Skin of body (tissue), 3 donors: ENCODE measurements at places on chromosomes 13 and 19.

DNA sequence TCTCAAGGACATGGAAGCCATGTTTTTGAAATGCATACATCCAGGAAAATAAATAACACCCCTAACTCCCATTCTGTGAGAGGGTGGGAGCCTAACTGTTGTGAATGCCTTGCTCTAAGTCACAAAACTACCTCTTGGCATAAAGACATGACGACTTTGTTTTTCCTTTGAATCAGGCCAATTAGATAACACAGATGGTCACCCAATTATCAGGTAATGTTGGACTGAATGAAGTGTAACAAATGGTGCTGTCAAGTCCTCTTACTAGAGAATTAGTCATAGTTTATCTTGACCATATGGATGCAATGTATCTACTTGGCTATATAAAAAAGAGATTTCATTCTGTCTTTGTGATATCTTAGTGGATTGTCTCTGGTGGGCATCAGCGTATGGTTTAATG lies 553.6 kb upstream of the ATXN8OS start:
- DNase-seq, result no peak

- peak; percentile 16 for DNase-seq
Observed at GRCh38 chr13:74288361-74288911, 154.2 kb upstream of the KLF12 start.

- DNase-seq, result no peak
Observed at GRCh38 chr13:52048516-52048915, 24.0 kb downstream of the UTP14C start.

DNA sequence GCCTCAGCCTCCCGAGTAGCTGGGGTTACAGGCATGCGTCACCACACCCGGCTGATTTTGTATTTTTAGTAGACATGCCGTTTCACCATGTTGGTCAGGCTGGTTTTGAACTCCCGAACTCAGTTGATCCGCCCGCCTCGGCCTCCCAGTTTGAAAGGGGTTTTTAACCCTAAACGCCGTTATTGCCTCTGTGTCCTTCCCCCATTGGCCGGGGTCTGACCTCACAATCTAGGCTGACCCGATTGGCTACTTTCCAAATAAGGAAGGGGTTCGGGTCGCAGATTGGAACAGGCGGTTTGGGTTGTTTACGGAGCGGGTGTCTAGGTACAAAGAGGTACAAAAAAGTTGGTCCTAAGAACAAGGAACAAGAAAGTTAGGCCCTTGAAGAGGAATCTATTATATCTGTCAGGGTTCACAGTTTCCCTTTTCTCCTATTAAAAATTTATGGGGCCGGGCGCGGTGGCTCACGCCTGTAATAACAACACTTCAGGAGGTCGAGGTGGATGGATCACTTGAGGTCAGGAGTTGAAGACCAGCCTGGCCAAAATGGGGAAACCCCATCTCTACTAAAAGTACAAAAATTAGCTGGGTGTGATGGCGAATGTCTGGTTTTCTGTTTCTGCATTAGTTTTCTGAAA lies 1.0 kb downstream of the ZNF253 start:
- DNase-seq, result no peak

GRCh38 chr13:102845630-102846260 lies at the start of gene ERCC5:
Gene ERCC5 (plus strand): TSS chr13:102846032. CDS start chr13:102846267, 235 bp downstream.
- peak; percentile 97 for DNase-seq

GRCh38 chr19:3132971-3133792 lies 2.7 kb upstream of the GNA15 start:
- DNase-seq, result peak; percentile 10

GRCh38 chr13:40963927-40964326 lies 55.2 kb downstream of the ELF1 start:
- no peak for DNase-seq

DNA sequence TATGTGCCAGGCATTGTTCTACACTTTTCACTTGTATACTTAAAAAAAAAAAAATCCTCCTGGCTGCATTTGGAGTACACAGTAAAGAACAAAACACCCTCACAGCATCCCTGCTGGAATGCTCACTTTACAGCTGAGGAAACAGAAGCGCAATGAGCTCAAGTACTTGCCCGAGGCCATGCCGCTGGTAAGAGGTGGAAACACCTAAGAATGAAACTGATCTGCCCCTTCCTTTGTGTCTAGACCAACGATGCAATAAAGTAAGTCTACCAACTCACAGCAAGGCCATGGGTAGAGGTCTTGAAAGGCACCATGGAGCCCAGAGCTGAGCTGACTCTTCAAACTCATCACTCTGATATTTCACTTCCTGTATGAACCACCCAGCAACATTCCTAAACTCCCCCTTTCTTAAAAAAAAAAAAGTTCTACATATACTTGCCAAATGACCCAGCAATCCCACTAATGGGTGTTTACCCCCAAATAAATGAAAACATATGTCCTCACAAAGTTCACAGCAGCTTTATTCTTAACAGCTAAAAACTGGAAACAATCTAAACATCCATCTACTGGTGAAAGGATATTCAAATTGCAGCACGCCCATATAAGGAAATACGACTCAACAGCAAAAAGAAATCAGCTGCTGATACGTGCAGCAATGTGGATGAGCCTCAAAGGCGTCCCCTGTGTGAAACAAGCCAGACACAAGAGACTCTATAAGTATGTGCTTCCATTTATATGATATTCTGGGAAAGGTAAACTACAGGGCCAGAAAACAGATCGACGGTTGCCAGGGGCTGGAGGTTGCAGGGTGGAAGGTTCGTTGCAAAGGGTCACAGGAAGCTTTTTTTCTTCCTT lies 236.6 kb upstream of the MAB21L1 start:
- DNase-seq, result peak; percentile 96

DNA sequence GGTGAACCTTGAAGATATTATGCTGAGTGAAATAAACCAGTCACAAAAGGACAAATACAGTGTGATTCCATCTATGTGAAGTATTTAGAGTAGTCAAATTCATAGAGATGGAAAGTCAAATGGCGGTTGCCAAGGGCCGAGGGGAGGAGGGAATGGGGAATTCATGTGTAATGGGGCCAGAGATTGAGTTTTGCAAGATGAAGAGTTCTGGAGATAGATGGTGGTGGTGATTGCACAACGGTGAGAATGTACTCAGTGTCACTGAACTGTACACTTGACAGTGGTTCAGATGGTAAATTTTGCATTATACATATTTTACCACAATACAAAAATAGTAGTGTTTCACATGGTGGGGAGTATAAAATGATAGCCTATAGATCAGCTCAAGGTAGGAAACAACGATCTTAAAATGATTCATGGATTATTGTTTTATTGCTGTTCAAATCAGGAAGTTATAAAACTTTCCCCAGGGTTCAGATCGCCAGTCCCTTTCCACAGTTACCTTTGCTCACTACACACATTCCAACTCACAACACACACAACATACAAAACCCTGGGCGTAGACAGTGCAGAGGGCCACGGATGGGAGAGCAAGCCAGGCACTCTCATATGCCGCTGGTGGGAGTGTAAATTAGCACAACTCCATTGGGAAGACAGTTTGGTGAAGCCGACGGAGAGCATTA lies 219.9 kb downstream of the ZIC5 start:
- DNase-seq, result no peak

GRCh38 chr13:80901530-80901929 lies 560.6 kb upstream of the SPRY2 start:
- DNase-seq, result peak; percentile 81

- DNase-seq, result no peak
Observed at GRCh38 chr19:37954421-37954874, 47.4 kb downstream of the SIPA1L3 start.

DNA sequence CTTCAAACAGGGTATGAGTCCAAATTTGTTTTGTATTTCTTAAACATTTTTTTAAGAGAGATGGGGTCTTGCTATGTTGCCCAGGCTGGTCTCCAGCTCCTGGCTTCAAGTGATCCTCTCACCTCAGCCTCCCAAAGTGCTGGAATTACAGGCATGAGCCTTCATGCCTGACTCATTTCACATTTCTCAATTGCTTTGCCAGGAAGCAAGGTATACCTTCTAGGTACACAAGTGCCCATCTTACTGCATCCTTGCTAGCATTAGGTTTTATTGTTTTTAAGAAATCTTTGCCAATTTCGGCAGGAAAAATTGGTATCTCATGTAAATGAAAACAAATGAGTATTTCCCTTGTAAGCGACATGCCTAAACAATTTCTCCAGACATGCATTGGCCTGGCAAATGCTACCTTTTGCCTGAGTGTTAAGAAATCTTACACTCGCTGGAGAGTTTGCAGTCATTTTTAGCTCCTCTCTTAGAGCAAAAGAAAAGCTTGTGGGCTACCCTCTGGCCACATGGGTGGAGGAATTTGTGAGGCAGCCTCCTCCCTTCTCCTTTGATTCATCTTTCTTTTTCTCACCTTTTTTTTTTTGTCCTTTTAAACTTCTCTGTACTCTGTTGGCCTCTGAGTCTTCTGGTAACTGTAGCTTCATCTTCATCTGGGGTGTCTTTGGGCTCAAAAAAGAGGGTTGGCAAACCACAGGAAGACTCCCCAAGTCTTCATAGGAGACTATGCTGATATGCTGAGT lies 33.0 kb downstream of the ACTL9 start:
- DNase-seq, result no peak

- DNase-seq, result no peak
Observed at GRCh38 chr13:50576156-50576555, 267.3 kb downstream of the DLEU7 start.

DNA sequence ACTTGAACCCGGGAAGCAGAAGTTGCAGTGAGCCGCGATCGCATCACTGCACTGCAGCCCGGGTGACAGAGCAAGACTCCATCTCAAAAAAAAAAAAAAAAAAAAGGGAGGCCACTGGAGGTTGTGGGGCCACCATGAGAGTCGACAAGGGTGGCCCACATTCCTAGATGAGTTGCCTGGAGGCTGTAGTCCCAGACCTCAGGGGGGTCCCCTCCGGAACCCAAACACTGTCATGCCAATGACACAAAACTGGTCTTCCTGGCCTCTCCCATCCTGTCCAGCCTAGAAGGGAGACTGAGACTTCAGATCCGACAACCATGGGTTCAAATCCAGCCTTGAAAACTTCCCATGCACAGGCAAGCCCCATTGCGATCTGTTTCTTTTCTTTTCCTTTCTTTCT lies 14.7 kb downstream of the SPC24 start:
- DNase-seq, result no peak

- DNase-seq, result no peak
Observed at GRCh38 chr19:58453743-58454142, 2.3 kb downstream of the ZNF324B start.

DNA sequence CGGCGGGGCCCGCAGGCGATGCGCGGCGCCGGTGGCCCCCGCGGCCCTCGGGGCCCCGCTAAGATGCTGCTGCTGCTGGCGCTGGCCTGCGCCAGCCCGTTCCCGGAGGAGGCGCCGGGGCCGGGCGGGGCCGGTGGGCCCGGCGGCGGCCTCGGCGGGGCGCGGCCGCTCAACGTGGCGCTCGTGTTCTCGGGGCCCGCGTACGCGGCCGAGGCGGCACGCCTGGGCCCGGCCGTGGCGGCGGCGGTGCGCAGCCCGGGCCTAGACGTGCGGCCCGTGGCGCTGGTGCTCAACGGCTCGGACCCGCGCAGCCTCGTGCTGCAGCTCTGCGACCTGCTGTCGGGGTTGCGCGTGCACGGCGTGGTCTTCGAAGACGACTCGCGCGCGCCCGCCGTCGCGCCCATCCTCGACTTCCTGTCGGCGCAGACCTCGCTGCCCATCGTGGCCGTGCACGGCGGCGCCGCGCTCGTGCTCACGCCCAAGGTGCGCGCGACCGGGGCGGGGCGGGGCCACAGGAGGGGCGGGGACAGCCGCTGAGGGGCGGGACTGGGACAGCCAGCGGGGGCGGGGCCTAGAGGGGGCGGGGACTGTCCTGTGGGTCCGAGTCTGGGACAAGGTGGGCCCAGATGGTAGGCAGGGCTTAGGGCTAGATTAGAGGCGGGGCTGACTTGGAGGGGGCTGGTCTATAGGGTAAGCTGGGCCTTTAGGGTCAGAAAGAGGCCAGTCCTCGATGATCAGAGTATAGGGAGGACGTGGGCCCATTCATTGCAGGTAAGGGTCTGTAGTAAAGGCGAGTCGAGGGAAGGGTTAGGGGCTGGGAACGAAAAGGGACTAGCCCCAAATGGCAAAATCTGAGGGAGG lies 5.1 kb downstream of the GRIN2D start:
- DNase-seq, result peak; percentile 60
